ENCODE measurements at places on chromosomes 12 and 14.

- H3K27me3 ChIP-seq, result no peaks in the 10 kb centered on the region
- H3K36me3 ChIP-seq, result peaks cover 8% of the 10 kb centered on the region
- no peak for DNase-seq
These were observed 105.3 kb upstream of the HECTD1 start for GRCh38 chr14:31312934-31313333.

- peaks cover 14% of the 10 kb centered on the region for H3K4me1 ChIP-seq
- no peak overlapping the region for H3K27ac ChIP-seq
- no peaks in the 10 kb centered on the region for H3K36me3 ChIP-seq
These were observed 8.7 kb downstream of the KITLG start for GRCh38 chr12:88571543-88571942.

- H3K4me3 ChIP-seq, result no peak overlapping the region
- DNase-seq, result peak; percentile 56
- H3K36me3 ChIP-seq, result no peaks in the 10 kb centered on the region
These were observed 289.9 kb upstream of the KITLG start for GRCh38 chr12:88870000-88870737.

DNA sequence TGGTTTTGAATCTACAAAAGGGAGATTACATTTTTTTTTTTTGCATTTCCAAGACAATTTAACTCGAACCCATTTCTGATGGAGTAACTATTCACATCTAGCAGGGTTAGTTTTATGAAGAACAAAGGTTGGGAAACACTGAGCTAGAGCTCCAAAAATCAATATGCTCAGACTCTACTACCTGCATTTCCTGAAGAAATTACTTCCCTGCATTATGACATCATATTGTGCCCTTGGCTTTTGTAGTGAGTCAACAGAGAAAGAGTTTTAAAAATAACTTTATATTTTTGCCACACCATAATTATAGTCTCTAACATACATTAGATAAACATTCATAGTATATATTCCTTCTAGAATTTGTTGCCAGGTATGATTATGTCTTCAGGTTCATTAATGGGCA is 14.8 kb downstream of the GRIP1 start:
- peaks cover 4% of the 10 kb centered on the region for H3K4me1 ChIP-seq
- no peak overlapping the region for H3K27ac ChIP-seq
- H3K36me3 ChIP-seq, result no peaks in the 10 kb centered on the region
- H3K27me3 ChIP-seq, result no peaks in the 10 kb centered on the region
- no peak overlapping the region for H3K4me3 ChIP-seq
- no peak for DNase-seq

GRCh38 chr12:96897421-96897820 is 9.6 kb upstream of the NEDD1 start:
- H3K27ac ChIP-seq, result no peak overlapping the region
- no peaks in the 10 kb centered on the region for H3K4me1 ChIP-seq
- peaks cover 11% of the 10 kb centered on the region for H3K27me3 ChIP-seq
- DNase-seq, result no peak

DNA sequence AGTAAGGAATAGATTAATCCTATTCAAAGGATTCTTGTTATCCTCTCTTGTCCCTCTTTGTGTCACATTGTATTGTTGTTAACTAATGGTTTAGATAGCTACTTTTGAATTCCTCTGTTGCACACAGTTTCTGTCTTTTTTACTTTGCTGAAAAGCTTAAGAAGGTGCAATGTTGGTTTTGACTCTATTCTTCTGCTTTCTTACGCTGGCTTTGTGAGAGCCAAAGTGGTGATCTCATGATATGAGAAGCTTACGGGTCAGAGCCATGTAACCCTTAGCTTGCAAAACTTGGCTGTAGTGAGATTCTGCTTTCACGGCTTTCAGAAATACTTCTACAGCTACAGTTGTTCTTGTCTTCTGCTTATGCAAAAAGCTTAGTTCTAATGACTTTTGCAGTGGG is 239.7 kb downstream of the TRHDE start:
- H3K36me3 ChIP-seq, result no peaks in the 10 kb centered on the region
- no peaks in the 10 kb centered on the region for H3K27me3 ChIP-seq
- H3K4me1 ChIP-seq, result no peaks in the 10 kb centered on the region
- H3K4me3 ChIP-seq, result peak overlapping the region; percentile 3

DNA sequence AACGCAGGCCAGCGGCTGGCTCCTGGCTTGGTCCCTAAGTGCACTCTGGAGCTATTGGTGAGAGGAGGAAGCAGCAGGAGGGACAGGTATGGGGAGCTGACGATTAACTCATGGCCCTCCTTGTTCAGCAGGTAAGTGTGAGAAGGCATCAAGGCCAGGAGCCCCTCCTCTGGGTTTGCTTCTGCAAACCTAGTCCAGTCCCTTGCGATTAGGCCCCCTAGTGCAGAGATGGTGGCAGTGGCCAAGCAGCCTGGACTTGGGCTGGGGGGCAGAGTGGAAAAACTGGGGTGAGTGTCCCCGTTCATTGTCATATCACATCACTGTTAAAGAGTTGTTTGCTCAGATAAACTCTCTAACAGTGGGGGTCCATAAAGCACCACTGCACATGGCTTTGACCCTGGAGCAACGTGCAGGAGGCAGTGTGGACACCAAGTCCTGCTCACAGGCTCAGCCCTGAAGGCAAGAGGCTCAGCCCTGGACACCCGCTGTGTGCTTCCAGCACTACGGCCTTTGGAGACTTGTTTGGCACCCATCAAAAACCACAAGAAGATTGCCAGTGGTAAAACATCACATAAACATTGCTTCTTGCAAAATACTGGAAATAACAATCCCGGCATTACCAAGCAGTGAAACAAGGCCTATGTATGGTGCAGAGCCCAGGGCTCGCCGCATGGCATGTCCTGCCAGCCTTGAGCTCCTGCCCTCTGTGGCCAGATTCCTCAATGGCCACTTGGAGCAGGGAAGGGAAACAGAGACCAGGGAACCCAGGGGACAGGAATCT is 184.3 kb upstream of the RTL1 start:
- DNase-seq, result peak; percentile 48
- H3K27ac ChIP-seq, result no peak overlapping the region
- H3K36me3 ChIP-seq, result no peaks in the 10 kb centered on the region
- no peaks in the 10 kb centered on the region for H3K27me3 ChIP-seq

- H3K36me3 ChIP-seq, result no peaks in the 10 kb centered on the region
- DNase-seq, result no peak
- H3K4me3 ChIP-seq, result no peak overlapping the region
These were observed 237.0 kb downstream of the KIF21A start for GRCh38 chr12:39205969-39206368.

DNA sequence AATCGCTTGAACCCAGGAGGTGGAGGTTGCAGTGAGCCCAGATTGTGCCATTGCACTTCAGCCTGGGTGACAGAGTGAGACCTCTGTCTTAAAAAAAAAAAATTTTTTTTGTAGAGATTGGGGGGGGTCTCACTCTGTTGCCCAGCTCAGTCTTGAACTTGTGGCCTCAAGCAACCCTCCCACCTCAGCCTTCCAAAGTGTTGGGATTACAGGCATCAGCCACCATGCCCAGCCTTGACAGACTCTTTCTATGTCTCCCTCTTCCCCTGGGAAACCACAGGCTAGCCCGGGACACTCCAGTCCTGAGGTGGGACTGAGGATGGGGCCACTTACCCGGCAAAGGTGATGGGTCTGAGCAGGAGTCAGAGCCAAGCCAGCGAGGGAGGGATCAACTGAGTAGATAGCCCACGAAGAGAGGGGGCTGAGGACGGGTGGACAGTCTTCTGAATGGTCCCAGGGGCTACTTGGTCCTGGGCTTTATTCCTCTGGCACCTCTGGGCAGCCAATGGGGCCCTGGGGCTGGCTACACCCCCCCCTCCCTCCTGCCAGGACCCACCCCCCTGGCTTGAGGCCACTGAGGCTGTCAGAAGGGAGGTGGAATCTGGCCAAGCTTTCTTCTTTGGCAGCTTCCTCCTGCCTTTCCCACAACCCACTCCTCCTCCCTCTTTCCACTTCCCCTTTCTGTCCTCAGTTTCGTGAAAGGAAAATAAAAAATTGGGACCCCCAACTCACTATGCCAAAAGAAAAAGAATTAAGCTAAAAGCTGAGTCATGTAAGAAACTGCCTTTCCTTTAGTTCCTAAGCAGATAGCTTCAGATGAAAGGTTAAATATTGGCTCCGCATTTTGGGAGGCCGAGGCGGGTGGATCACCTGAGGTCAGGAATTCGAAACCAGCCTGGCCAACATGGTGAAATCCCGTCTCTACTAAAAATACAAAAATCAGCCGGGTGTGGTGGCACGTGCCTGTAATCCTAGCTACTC is at the start of gene SDS:
SDS (minus strand) TSS at position 453 of the 981 bp plus-strand sequence. CDS start 4,179 bp downstream, outside the sequence.
- DNase-seq, result peak; percentile 66
- H3K4me3 ChIP-seq, result no peak within 1 kb of the TSS
- H3K36me3 ChIP-seq, result no peaks in the 10 kb centered on the region

- H3K4me3 ChIP-seq, result no peak overlapping the region
- H3K4me1 ChIP-seq, result no peaks in the 10 kb centered on the region
These were observed 43.6 kb downstream of the HCAR2 start for GRCh38 chr12:122659579-122659978.

DNA sequence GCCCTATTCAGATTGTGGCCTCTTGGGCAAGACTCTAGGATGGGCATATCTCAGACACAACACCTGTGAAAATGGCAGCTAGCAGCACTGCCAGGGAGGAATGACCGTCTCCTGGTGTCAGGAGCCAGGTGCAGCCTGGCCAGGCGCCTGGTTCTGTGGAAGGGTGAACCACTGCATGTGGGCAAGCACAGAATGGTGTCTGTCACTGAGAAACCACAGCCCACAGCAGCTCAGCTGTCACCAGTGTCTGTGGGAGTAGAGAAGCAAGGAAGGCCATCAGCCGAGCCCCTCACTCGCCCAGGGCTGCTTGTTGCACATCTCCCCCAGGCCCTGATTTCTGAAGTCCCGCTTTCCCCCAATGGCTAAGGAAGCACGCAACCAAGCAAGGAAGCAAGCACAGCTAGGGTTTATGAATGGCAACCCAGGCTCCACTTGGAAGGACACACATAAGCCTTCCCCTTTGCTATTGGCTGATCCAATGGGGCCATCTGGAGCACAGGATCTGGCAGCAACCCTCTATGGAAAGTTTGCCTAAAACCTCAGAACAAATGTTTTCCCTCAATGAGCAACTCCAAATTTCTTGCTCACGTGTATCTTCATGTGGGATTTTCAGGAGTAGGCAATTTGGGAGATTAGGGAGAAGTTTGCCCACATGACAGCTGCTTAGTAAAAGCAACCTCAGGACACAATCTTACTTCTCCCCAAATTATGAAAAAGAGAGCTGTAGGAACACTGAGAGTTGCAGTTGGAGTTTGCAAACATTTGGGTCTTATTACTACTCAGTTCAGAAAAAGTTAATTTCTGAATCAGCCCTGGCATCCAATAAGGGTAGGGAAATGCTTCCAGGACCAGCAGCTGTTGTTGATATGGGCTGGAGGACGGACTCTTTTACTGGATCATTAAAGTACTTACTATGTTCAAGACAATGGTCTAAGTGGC is 44.7 kb downstream of the GPHB5 start:
- H3K27ac ChIP-seq, result no peak overlapping the region
- H3K4me3 ChIP-seq, result no peak overlapping the region
- H3K4me1 ChIP-seq, result no peaks in the 10 kb centered on the region
- no peaks in the 10 kb centered on the region for H3K27me3 ChIP-seq
- peak; percentile 45 for DNase-seq

- no peaks in the 10 kb centered on the region for H3K27me3 ChIP-seq
- no peak overlapping the region for H3K27ac ChIP-seq
- H3K36me3 ChIP-seq, result no peaks in the 10 kb centered on the region
- DNase-seq, result peak; percentile 31
- H3K4me3 ChIP-seq, result no peak overlapping the region
These were observed 290.9 kb downstream of the LRIG3 start for GRCh38 chr12:58629376-58629775.

DNA sequence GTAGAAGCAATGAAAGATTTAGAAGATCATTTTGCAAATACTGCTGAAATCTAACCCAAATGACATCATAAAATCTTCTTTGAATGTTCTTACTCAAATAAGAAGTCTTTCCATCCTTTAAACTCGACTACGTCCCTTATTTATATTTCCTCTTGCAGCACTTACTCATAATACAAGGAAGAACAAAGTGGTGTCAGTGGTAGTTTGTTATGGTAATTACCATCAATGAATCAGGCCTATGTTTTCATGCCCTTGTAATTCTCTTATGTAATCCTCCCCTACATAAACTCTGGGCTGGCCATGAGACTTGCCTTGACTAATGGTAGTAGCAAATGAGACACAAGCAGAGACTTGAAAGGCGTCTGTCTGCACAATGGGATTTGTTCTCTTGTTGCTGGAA is 17.0 kb downstream of the EEA1 start:
- no peaks in the 10 kb centered on the region for H3K36me3 ChIP-seq
- no peak overlapping the region for H3K4me3 ChIP-seq
- H3K27ac ChIP-seq, result no peak overlapping the region
- no peaks in the 10 kb centered on the region for H3K27me3 ChIP-seq
- H3K4me1 ChIP-seq, result no peaks in the 10 kb centered on the region

- no peak overlapping the region for H3K4me3 ChIP-seq
- no peaks in the 10 kb centered on the region for H3K27me3 ChIP-seq
- no peaks in the 10 kb centered on the region for H3K4me1 ChIP-seq
- no peaks in the 10 kb centered on the region for H3K36me3 ChIP-seq
- no peak for DNase-seq
These were observed 50.6 kb upstream of the NUAK1 start for GRCh38 chr12:106189341-106189740.

- H3K4me1 ChIP-seq, result no peaks in the 10 kb centered on the region
- no peaks in the 10 kb centered on the region for H3K36me3 ChIP-seq
- no peak overlapping the region for H3K4me3 ChIP-seq
These were observed 155.8 kb upstream of the PKP2 start for GRCh38 chr12:33052141-33053051.

DNA sequence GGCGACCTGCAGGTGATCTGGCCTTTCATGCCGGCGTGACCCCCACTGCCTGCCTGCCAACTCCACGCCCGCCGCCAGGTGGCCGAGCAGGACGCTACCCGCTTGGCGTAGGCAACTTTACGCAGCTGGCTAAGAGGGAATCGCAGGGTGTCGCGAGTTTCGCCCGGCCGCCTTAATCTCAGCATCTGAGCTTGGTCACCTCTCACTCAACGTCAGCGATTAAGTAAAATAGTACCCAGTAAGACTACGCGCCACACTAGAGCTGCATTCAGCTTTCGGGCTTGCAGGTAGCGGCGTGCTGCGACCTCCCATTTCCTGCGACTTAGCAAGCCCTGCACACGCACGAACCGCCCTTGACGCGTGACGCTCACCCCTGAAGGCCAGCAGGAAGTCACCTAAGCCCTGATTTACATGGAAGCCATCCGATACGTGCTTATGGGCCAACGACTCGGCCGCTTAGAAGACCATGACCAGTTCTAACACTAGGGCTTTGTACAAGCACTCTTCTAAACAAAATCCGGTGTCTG is 33.2 kb downstream of the WBP11 start:
- H3K4me1 ChIP-seq, result no peaks in the 10 kb centered on the region
- no peaks in the 10 kb centered on the region for H3K36me3 ChIP-seq
- H3K4me3 ChIP-seq, result peak overlapping the region; percentile 87
- H3K27ac ChIP-seq, result peak overlapping the region; percentile 97
- H3K27me3 ChIP-seq, result no peaks in the 10 kb centered on the region
- peak; percentile 76 for DNase-seq

GRCh38 chr12:125651625-125652024 is 586.4 kb downstream of the AACS start:
- H3K27ac ChIP-seq, result no peak overlapping the region
- H3K27me3 ChIP-seq, result no peaks in the 10 kb centered on the region
- DNase-seq, result no peak
- no peaks in the 10 kb centered on the region for H3K36me3 ChIP-seq
- H3K4me1 ChIP-seq, result no peaks in the 10 kb centered on the region
- H3K4me3 ChIP-seq, result no peak overlapping the region

- H3K4me1 ChIP-seq, result no peaks in the 10 kb centered on the region
- H3K27me3 ChIP-seq, result no peaks in the 10 kb centered on the region
- no peak overlapping the region for H3K27ac ChIP-seq
- no peaks in the 10 kb centered on the region for H3K36me3 ChIP-seq
These were observed 24.6 kb upstream of the ANP32D start for GRCh38 chr12:48447755-48448154.

GRCh38 chr12:47214771-47215170 is 135.0 kb upstream of the AMIGO2 start:
- H3K4me1 ChIP-seq, result no peaks in the 10 kb centered on the region
- DNase-seq, result no peak
- H3K4me3 ChIP-seq, result no peak overlapping the region
- H3K36me3 ChIP-seq, result no peaks in the 10 kb centered on the region
- no peak overlapping the region for H3K27ac ChIP-seq

Measured in fibroblast of lung (primary cell).